ENCODE measurements at places on chromosomes 16 and 17.
A peak's percentile ranks its signal among the peaks of the same experiment; 100 is the strongest.

DNA sequence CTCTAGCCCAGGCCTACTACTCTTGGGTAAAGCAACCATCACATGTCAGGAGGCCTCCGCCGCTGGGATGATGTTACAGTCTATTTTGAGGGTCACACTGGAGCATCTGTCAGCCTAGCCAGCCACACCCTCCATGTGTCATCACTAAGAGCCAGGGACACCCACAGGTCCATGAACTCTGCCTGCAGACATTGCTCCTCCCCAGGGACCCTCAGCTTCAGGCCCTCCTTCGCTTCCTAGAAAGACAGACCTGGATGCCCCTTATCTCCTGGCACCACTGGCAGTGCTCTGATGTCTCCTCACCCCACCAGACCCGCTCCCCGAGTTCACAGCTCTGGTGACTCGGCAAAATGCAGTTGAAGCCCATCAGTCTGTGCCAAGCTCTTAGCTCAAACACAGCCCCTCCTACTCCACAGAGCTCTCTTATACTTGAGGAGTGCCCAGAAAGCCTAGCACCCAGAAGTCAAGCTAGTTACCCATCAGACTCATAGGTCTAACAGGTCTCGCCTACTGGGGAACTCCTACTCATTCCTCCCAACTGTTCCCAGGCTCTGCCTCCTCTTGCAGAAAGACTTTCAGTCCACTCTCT is 5.9 kb downstream of the RANBP10 start:
- DNase-seq, result no peak

DNA sequence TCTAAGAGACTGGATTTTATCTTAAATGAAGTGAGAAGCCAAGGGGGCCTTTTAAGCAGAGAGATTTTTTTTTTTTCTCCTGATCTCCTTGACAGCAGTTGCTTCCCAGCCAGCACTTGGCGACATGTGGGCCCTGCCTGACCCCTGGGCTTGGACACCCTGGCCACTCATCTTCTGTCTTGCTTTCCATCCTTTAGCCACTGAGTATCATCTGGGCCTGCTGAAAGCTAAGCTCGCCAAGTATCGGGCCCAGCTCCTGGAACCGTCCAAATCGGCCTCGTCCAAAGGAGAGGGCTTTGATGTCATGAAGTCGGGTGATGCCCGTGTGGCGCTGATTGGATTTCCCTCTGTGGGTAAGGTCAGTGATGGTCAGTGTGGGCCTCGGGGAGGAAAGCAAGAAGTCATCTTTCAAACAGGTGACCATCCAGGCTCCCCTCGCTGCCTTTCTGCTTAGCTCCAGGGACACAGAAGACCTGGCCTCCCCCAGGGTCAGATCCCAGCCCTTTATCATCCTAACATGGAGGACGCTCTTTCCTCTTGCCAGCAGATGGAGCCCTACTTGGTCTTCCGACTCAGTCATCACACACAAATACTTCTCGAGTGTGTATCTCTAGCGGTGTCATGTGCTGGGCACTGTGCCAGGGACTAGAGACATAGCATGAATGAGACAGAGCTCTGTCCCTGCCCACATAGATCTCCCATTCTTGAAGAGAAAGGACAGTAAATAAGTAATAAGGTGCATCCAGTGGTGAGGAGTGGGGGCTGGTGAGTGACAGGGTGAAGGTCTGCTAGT is 6.1 kb downstream of the DRG2 start:
- peak; percentile 29 for DNase-seq

DNA sequence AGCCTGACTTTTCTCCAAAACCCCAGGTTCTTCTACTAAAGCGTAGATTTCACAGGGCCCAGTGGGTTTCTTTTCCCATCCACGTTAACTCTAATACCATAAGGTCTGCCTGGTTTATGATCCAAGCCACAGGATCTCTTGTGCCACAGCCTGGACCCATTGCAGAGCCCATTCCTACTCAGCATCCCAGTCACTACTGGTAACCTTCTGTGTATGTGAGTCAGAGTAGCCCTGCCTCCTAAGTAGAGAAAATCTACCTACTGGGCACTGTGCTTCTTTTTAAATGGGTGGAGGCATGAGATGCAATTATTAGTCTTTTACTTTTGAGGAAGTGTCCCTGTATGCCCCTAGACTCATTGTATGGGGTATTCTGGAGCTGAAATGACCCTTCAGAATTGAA is 13.5 kb downstream of the CCL11 start:
- no peak for DNase-seq

DNA sequence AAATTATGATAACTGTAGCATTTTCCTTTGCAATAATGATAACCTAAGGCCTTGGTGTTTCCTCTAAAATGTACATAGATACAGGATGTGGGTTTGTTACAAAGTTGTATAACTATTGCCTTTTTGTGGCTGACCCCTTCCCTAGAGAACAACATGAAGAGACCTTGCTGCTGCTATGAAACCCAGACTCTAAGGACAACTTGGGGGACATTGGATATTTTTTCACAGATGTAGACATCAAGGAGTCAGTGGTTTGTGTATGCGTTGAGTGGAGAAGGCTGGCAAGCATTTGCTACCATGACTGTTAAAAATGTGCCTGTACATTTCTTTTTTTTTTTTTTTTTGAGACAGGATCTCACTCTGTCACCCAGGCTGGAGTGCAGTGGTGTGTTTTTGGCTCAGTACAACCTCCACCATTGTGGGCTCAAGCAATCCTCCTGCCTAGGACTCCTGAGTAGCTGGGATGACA is 12.3 kb downstream of the HMOX2 start:
- DNase-seq, result no peak

- DNase-seq, result no peak
Observed at GRCh38 chr17:72614871-72615626, 477.4 kb downstream of the SLC39A11 start.
